ENCODE measurements at places on chromosomes 3 and 15.

DNA sequence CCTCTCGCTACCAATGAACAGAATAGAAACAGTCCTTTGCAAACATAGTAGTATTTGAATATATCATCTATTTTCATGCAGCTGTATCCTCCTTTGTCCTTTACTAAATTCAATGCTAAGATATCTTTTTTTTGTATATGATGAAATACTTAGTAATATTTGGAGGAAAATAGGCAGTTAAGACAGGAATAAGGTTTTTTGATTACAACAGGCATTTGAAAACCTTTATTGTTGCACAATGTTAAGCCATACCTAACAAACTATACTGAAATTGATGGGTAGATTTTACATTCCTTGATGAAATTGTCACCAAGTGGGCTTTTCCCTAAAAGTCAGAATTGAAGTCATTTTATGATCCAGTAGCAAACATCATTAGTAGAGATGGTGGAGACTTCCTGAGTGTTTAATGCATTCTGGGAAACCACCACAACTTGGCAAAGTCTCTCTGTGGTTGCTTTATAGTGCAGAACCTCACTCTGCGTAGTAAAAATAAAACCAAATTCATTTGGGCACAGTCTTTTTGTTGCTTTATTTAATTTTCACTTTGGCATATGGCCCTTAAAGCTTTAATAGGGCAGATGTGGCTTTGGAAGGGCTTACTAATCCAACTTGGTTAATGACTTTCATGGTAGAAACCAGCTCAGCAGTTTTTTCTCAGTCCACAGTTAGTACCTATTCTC is 216.0 kb downstream of the DIPK2A start:
- DNase-seq, result no peak

DNA sequence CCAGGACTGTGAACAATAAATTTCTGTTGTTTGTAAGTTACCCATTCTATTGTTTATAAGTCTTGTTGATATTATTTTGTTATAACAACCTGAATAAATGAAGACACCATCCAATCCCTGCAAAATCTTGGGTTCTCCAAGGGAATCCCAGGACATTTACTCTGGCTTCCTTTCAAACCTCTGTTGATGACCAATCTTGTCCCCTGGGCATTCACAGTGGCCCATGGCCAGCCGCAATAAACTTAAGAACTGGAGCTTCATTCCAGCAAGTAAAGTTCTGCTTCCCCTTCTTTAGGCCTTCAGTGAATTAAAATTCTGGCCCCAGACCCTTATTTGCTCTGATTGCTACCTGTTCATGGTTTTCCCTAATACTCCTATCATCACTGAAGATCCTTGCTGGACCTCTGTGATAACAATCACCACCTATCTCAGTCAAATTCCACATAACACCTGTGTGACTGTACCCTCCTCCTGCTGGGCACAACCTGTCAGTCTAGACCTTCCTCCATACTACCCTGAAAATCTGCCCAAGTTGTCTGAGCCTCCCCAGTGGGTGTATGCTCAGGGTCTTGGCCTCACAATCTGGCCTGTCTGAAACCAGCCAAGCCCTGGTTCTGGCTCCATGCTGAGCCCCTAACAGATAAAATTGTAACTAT is 153.1 kb downstream of the SEMA6D start:
- DNase-seq, result peak; percentile 32

DNA sequence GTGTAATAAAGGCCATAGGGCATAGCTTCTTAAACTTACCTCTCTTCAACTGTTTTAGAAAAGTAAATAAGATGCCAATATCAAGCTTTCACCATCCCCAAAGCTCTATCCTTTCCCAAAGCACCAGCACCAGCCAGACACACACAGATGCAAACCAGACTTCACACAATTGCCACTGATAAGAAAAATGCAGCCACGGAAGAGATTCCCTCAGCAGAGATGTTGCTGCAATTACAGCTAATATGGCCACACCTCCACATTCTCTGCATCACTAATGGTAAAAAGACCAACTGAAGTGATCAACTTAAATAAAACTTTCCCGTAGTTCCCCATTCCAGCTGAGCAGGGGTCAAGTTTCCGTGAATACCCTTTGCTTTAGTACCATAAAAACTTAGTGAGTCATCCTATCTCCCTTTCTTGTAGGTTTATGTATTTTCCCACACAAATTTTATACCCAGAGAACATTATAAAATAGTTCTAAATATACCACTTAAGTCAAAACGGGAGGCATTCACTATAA is 64.4 kb downstream of the SLC9A9 start:
- DNase-seq, result peak; percentile 9

- no peak for DNase-seq
Measured at GRCh38 chr3:119219069-119219468, 21.6 kb downstream of the B4GALT4 start.

GRCh38 chr15:87716422-87716821 is 540.1 kb downstream of the NTRK3 start:
- DNase-seq, result no peak

GRCh38 chr15:80099241-80099640 is 39.8 kb downstream of the ZFAND6 start:
- no peak for DNase-seq

DNA sequence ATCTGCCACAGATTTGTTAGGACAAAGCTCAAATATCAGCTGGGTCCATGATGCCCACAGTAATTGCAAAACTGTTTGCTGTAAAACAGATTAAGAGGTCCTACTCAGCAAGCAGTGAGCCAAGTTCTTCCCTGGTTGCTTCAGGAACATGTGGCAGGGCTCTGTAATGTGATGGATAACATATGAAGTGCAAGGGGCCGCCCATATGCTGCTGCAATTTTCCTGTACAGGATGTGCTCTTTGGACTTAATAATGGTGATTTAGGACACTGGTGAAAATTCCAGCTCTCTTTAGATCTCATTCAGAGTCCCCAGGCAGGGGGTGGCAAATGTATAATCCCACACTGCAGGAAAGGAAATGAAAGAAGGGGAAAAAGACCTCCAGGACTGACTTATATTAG is 289.4 kb downstream of the LSAMP start:
- no peak for DNase-seq

DNA sequence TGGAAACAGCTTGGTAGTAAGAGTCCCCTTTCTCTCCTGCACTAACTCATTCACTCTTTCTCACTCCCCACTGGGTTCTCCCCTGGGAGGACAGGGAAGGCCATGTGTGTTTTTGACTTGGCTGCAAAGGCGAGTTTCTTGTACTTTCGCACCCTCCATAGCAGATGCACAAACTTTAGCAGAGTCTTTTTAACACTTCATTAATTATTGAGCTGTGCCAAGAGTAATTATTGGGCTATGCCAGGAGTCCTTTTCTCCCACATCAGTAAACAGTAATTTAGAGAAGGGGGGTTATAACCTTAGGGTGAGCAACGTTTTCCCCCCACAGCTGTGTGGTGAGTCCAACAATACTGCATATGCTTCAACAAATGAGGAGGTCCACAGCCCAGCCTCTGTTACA is 224.4 kb upstream of the ATP11B start:
- no peak for DNase-seq

- no peak for DNase-seq
Measured at GRCh38 chr3:294096-294495, 97.5 kb downstream of the CHL1 start.

- no peak for DNase-seq
Measured at GRCh38 chr15:82066455-82066854, 20.6 kb upstream of the MEX3B start.

GRCh38 chr3:18609187-18609586 is 184.0 kb upstream of the SATB1 start:
- no peak for DNase-seq

DNA sequence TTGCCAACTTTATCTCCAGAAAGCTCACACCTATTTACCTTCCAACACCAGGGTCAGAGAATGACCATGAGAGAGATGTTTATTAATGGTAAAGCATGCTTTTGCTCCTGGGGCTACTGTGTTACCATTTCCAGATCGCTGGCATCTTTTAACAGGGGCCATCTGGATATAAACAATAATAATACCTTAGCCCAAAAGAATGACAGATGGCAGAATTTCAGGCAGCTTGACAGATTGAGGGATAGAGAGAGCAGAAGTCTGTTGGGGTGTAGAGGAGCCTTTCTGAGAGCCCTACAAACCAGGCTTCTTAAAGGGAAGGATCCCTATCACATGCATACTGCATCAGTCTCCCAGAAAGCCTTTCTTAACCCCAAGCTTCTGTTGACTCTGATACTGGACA is 17.7 kb downstream of the RBP1 start:
- DNase-seq, result no peak

DNA sequence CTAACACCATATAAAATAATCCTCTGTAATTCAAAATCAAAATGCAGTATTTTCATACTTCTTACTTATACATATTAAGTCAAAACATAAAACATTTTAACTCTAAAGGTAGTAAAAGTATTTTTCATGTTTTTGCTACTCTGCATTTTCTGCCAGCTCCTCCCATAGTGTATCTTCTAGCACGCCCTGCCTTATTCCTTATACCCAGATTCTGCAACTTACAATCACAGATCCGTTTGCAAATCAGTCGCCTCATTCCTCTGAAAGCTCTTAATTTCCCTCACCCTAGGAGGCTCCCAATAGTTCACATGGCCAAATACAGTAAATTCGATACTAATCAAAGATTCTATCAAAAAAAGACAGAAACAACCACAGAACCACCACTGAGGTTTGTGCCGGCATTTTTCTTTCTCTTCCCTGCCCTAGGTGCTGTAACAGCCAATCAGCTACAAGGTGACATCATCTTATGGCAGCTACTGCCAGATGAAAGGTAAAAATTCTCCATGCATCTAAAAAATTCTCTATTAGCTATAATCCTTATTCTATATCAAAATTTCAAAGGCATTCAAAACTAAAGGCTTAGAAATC is 72.9 kb downstream of the CLASP2 start:
- peak; percentile 43 for DNase-seq

DNA sequence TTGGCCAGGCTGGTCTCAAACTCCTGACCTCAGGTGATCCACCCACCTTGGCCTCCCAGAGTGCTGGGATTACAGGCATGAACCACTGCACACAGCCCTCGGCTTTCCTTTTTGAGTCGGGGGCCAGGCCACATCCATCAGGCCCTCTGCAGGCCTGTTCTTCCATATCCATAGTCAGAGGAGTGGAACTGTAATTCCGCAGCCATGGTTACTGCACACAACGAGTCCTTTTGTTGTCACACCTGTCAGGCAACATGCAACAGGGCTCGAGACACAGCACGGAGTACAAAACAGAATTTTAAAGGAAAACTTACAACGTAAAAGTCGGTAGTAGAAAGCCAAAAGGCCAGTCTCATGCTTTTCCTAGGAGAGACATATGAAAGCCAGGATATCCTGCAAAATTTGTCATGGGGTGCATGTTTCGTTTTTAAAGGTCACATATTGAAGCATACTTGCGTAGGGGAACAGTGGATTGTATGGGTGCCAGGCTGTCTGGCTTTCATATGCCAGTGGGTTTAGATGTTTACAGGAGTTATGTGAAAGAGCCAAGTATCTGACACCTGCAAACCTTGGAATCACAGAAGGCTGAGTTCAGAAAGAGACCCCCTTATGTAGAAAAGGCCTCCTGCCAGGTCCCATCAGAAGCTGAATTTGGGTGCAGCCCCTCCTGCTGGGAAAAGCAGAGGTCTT is 63.2 kb upstream of the LPP start:
- no peak for DNase-seq

- DNase-seq, result peak; percentile 96
Measured at GRCh38 chr3:107208100-107208499, 169.1 kb upstream of the CCDC54 start.

DNA sequence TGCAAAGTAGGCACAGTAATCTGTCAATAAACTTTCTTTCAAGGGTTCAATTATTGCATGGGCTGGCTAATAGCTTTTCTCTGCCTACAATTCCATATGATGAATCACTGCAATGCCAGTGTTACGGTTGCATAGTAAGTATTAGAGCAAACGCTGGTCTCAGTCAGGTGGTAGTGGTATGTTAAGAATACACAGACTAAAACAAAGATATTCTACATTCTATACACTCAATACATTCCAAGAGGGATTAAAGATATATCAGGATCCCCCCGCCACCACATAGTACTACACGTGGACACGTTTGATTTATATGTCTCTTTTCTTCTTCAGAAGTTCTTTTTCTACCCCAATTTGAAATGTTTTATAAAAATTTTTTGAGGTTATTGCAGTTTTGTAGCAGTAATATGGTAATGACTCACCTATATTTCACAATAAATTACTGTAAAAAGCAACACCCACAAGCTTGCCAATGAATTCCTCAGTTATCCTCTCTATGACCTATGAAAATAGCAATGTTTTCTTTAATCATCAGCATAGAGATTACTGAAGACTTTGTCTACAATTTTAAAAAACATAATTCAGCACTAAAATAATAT is 68.2 kb downstream of the CD200R1L start:
- DNase-seq, result peak; percentile 79

GRCh38 chr3:48142316-48142870 is 45.8 kb downstream of the CDC25A start:
- DNase-seq, result no peak

- no peak for DNase-seq
Measured at GRCh38 chr3:183393625-183394024, 34.8 kb downstream of the MCF2L2 start.

- no peak for DNase-seq
Measured at GRCh38 chr15:40248006-40248783, 9.3 kb downstream of the PAK6 start.

GRCh38 chr3:192496905-192497587 is 230.3 kb downstream of the FGF12 start:
- no peak for DNase-seq

- DNase-seq, result no peak
Measured at GRCh38 chr3:138186221-138186620, 880 bp upstream of the ARMC8 start.

DNA sequence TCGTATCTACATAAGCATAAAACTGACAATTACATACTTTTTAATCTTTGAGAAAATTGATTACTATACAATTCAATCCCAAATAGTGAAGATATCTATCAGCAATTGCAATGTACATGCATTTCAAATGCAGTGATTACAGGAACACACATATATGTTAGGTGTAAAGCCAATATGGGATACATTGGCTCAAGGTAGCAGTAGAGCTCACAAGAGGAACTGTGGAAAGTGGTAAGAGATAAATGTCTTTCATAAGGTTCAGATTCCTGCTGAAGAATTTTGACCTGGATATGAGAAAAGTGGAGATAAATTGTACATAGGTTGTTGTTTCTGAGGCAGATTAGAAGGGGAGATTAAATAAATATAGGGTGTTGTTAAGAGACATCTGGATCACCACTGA is 1280.5 kb downstream of the OTOL1 start:
- no peak for DNase-seq

GRCh38 chr3:34920806-34921205 is 718.5 kb upstream of the ARPP21 start:
- no peak for DNase-seq

- no peak for DNase-seq
Measured at GRCh38 chr3:166052440-166052839, 215.2 kb upstream of the BCHE start.

DNA sequence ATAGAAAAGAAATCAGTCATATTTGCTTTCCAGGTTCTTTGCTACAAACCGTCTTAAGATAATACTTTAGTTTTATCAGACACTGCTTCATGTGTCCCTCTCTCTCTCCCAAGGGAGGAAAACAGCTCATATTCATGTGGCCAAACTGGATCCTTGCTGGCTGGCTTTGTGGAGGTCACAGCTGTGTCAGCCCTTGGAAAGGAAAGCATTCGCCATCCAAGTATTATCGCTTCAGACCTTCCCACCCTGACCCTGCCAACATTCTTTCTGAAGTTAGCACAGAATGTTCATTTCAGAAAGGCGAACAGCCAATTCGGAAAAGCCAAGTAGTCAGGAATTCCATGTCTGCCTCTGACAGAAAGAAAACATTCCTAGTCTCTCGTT is 213.6 kb downstream of the FEZF2 start:
- peak; percentile 89 for DNase-seq

- DNase-seq, result no peak
Measured at GRCh38 chr3:138940446-138940845, 6.5 kb downstream of the FOXL2 start.

GRCh38 chr15:91165850-91166249 is 65.8 kb downstream of the SV2B start:
- no peak for DNase-seq

Measured in brain microvascular endothelial cell (primary cell).